ENCODE measurements at places on chromosomes 1 and 21.

GRCh38 chr1:179310291-179310690 lies 16.7 kb downstream of the SOAT1 start:
- no peak for DNase-seq

- DNase-seq, result peak; percentile 68
Observed at GRCh38 chr1:119711804-119712341, at the start of gene PHGDH. TSS of gene PHGDH (plus strand) at chr1:119711934. CDS start at chr1:119712023, 89 bp downstream.

- DNase-seq, result no peak
Observed at GRCh38 chr1:223515421-223515820, 122.2 kb downstream of the CCDC185 start.

DNA sequence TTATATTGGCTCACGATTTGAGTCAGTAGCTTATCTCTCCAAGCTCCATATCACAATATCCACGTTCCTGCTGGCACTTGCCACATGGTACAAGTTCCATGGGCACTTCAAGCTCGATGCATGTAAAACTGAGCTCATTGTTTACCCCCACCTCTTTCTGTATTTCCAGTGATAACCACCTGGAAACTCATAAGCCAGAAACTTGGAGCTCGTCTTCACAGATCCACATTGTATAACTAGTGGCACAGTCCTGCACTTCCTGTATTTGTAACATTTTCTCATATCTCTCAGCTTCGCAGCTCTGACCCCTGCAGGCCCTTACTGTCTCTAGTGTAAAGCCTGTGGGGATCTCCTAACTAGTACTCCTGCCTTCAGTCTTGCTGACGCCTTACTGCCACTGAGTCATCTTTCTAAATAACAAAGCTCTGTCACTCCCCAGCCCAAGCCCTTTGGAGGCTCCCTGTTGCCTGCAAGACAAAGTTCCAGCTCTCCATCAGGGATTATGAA lies 6.5 kb upstream of the C2CD4D start:
- no peak for DNase-seq

DNA sequence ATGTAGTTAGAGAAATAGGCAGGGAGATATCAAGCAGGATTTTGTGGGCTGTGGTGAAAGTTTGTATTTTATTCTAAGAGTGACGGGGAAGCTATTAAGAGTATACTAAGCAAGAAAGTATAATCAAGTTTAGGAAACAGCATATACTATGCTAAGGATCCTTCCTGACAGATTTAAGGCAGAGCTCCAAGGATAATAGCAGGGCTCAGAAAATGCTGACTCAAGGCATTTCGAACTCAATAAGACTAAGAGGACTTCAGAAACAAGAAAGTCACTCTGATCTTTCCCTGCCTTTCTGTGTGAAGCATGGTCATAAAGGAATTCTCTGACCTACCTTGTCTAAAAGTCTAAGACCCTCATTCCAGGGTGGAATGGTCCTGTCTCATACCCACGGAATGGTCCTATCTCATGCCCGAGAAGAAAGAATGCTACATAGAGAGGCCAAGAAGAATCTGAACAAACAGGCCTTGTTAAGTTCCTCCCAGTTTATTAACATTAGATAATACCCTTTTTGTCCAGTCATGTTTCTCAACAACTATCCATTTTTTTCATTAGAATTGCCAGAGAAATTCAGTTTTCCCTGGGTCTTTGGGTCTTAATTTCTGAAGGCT lies 59.1 kb downstream of the HFM1 start:
- no peak for DNase-seq

DNA sequence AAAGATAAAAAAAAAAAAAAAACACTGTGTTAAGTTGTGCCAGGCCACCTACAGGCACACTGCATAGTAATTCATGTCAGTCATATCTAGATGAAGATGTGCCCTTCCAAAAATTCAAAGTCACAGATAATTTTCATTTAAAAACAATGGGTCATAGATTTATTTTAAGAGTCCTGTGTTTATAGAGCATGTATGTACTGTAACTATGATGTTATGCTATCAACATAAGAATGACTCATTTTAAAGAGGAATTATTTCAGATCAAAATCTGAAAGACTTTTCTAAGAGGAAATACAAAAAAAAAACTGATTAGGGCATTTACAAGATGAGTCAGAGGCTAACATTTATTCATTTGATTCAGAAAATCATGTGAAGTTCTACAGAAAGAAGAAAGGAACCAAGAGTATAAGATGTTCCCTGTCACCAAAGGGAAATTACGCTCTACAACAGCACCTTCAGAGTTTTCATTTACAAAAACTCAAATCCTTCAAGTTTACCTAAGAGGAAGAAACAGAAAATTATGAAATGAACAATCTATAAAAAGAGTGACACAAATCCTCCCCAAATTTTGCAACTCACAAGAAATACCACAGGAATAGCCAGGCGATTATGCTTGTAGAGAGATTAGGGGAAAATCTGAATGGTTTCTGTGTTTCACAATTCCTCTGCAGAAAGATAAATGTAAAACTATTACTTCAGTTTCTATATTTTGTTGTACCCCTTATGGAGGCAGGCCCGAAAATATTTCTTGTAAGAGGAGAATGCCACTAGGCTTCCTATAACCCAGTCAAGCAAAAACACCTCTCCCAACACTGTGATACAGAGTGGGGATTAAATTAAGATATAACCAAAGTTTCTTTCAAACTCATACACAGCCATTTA lies 13.8 kb downstream of the TP53BP2 start:
- peak; percentile 77 for DNase-seq

DNA sequence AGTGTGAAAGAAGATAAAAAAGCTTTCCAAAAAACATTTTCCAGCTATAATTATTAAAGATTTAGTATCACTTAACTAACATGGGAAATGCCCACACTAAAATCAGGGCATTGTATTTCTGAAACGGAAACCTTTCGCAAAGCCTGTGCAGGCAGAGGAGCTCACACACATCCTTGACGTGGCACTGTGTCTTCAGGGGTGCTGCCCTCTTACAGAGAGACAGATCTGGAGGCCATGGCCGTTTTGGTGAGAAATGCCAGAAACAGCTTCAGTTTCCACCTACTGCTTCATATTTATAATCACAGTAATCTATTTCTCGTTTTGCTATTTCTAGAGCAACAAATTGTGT lies 26.7 kb downstream of the ATP1B1 start:
- DNase-seq, result no peak

Data from HS-5 (cell line).